ENCODE measurements at places on chromosomes 4 and X.

DNA sequence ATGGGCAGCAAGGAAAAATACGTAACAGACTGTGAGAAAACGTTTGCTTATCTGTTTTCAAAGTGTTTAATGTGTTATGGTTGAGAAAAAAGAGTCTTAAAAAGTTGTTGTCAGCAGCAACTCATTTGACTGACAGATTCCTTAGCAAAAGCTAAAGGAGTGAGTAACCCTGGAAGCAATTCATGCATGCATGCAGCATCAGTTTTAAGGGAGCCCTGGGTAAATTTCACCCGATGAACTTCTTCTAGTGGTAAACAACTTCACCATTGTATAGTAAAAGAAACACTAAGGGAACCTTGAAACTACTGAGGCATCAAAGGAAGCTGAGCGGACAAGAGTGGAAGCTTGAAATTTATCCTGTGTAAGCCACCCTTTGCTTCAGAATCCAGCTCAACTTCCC, 583.2 kb upstream of the INTU start:
- DNase-seq: no peak

DNA sequence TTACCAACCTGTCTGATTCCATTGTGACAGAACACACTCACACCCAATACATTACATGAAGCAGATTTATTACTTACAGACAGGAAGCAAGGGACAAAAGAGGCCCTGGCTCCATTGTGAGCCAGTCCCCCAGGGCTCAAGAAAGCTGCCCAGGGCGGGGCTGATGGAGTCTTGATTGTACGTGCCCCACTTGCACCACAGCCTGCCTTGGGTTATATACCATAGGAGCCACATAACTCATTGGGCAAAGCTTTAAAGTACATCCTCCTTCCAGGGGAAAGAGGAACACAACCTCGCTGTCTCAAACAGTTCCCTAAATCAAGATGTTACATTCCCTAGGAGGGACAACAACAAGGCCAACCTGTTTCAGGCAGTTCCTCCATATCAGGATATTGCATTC, 3.4 kb upstream of the ZRSR2 start:
- no peak for DNase-seq

- DNase-seq: no peak
Measured at GRCh38 chr4:1299301-1299860, 9.7 kb downstream of the MAEA start.

GRCh38 chr4:13527981-13528820, 16.1 kb downstream of the NKX3-2 start:
- no peak for DNase-seq

- DNase-seq: no peak
Measured at GRCh38 chrX:110852180-110852579, 56.6 kb upstream of the CHRDL1 start.

- DNase-seq: no peak
Measured at GRCh38 chr4:62162606-62163005, 962.5 kb downstream of the ADGRL3 start.

DNA sequence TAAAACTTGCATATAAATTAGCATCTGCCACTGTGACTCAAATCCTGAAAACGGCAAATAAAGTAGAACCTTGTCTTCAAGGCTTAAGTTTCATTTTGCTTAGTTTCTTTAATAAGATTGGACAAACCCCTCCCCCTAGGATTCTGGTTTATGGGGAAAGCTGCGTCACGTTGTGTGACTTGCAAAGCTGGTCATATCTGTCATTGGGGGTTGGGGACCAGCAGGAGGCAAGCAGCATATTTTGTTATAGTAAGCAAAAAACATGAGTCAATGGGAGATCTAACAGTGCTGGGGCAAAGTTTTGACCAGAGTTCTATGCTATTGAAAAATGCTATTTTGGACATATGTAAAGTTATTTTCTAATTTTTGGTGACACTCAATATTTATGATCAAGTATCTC, 407.3 kb downstream of the PCDH18 start:
- DNase-seq: no peak

- DNase-seq: no peak
Measured at GRCh38 chrX:39063037-39063436, 261.8 kb downstream of the MID1IP1 start.

DNA sequence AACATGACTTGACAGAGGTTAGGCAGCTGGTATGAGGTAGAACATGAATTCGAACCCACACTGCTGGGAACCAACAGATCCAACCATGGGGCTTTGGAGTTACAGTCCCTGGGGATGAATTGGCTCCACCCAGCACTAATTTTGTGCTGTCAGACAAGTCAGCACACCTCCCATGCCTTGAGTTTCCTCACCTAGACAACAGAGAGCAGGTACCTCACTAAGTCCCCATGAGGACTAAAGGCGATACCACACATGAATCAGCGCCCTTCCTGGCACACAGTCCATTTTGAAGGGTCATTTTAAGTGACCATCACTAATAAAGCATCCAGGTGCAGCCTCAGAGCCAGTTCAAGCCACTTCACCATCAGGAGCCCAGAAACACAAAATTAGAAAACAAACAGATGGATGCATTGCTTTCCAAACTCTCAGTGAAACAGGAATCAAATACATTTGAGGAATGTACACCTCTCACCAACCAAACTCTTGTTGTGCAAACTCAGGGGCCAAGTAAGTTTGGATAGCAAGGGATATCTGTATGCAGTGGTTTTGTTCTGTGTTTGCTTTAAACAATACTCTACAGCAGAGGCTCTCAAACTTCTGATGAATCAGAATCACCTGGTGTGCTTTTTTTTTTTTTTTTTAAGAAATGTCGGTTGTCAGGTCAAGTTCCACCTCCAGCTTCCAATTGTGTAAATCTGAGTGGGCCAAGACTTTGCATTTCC, 10.1 kb downstream of the IDS start:
- DNase-seq: no peak

GRCh38 chr4:112946127-112946526, 103.3 kb upstream of the ANK2 start:
- no peak for DNase-seq

DNA sequence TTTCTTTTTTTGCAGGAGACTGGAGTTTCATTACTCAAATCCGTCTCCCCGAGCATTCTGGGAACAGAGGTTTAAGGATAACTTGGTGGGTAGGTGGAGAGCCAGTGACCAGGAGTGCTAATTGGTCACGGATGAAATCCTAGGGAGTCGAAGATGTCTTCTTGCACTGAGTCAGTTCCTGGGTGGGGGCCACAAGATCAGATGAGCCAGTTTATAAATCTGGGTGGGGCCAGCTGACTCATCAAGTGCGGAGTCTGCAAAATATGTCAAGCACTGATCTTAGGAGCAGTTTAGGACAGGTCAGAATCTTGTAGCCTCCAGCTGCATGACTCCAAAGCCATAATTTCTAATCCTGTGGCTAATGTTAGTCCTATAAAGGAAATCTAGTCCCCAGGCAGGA, 741.3 kb downstream of the PCDH7 start:
- DNase-seq: no peak

DNA sequence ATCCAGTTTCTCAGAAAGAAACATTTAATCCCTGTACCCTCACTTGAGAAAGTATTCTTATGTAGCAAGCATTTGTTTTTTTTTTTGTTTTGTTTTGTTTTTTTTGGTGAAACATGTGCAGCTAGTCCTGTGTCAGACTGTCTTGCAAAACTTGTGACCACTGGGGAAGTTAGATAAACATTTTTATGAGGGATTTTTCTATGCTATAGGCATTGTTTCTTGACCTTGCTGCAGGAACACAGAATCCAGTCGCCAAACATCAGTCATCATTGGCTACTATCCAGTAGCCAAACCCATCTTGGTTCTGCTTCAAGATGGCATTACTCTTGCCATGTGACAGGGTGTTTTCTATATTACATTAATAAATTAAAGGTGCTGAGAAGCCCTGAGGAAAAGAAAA, 7.7 kb upstream of the MAPK10 start:
- DNase-seq: no peak

DNA sequence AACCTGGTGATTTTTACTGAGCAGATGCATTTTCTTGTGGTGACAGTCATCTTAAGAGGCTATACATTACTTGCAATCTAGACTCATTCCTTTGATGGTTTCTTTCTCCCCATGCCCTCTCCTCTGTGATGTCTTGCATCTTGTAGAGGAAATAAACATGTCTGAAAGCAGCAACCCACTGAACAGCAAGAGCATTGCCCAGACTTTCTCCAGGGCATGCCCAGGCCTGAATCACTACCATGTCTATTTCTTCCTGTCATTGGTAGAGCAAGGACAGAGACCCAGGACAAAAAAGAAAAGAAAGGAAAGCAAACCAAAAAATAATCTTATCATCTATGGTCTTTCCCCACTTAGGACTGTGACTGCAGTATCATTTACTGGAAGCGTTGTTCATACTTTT, 326.1 kb downstream of the HNRNPD start:
- no peak for DNase-seq

GRCh38 chr4:52870225-52870624, 8.1 kb downstream of the RASL11B start:
- DNase-seq: no peak

DNA sequence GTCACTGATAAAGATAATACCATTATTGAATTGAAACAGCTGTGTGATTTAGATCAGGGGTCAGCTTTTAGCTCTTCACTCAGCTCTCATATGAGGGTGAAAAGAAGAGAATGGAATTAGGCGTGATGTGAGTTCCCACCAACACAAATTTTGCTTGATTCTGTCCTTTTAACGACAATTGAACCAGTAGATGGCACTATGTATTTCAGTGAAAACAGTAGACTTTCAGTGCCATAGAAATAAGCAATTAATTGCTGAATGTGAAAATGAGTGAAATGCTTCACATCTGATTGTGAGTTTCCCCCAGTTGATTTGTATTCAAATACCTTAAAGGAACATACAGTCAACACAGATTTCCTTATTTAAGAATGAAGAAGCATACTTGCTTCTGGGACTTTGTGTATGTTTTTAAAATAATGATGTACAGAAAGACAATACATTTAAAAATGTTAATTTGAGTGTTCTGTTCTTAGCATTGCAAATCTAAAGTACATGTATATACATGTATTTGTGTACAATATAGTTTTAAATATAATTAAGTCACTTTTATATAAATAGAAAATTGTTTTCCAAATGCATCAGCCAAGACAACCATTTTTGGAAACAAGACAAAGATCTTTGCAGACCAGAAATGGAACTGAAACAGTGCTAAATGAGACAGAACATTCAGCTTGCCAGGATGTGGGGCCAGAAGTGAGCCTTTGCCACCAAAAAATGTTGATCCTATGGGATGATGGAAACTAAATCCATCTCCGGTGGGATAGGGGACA, 178.8 kb downstream of the SNCA start:
- no peak for DNase-seq

- no peak for DNase-seq
Measured at GRCh38 chr4:113635739-113636437, 125.7 kb downstream of the CAMK2D start.

- no peak for DNase-seq
Measured at GRCh38 chr4:76386566-76387305, 34.2 kb downstream of the CCDC158 start.

DNA sequence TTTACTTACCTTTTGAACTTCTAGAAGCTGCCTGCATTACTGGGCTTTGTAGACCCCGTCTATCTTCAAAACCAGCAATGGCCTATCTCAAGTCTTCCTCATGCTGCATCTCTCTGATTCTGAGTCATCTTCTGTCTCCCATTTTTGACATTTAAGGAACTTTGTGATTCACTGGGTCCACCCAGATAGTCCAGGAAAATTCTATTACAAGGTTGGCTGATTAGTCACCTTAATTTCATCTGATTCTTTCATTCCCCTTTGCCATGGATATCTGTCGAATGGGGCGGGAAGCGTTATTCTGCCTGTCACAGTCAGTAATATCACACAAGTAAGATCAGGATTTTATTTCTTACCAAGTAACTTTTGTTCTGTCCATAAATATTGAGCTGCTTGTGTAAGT, 618.0 kb downstream of the CCSER1 start:
- no peak for DNase-seq

DNA sequence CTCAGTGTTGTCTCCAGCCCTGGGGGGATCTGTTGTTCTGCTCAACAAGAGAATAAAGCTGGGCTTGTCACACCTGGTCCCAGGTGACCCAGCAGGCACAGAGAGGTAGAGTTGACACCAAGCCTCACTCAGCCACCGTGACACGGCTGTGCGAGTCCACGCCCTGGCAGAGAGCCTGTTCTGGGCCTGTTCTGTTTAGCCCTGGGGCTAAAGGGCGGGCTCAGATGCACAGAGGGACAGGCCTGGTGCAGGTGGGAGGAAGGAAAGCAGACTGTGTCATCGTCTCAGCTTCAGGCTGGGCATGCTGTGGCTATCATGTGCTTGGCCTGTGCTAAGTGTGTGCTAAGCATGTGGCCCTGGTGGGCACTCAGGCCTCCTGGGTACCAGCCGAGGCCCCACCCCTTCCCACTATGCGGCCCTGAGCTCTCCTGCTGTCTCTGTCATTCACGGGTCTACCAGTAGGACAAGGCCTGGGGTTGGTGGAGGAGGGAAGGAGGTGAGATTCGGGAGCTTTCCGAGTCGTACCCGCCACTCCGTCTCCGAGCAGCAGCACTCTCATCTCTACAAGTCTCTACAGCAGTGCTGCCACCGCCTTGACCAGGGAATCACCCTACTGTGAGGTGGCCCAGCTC, 10.8 kb downstream of the WFS1 start:
- no peak for DNase-seq

DNA sequence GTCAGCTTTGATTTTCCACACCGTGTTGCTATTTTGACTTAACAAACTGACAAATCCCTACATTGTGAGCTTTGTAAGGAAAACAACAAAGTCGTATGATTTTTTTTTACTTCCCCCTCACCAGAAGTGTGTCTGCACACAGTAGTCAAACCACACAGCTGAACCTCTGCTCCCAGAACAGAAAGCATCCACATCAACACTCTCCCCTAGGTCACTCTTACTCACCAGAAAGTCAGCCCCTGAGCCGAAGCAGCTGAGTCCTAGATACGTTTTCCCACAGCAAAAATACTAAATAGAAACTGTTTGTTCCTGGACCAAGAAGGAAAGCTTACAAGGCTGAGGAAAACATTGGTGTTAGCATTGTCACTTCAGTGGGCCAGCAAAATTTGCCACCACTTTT, 305.7 kb downstream of the DHX15 start:
- no peak for DNase-seq

GRCh38 chr4:38861791-38862190, 5.2 kb upstream of the TLR6 start:
- DNase-seq: no peak

DNA sequence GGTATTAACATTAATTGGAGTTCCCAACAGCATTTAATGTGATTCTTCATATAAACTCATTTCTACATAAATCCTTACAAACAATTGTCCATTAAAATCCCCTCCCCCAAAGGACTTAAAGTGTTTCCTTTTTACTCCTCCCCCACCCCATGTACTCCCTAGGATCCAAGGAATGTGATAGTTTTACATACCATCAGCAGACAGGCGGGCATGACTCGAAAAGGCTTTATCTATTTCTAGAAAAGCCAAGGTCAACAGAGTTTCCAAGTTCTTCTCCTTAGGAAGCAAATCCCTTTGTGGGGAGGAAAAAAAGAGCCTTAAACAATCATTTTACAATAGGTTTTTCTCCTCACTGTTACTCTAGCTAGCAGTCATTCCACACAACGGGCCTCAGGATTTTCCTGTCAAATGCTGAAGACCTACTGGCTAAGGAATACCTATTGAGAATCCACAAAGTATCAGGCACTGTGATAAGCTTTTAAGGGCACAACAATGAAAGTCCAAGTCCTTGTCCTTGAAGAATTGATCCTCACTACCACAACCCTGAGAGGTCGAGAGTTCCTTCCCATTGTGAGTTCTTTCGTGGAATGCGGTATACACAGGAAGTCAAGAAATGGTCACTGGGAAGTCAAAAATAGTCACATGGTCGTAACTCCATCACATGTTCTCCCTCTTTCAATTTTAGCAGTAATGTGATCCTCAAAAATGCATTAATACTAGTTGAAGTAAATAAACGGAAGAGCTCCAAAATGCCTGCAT, 7.2 kb downstream of the PPM1K start:
- DNase-seq: no peak
